Suprapubic skin (tissue), 4 donors: ENCODE measurements at places on chromosomes 3 and 15.

DNA sequence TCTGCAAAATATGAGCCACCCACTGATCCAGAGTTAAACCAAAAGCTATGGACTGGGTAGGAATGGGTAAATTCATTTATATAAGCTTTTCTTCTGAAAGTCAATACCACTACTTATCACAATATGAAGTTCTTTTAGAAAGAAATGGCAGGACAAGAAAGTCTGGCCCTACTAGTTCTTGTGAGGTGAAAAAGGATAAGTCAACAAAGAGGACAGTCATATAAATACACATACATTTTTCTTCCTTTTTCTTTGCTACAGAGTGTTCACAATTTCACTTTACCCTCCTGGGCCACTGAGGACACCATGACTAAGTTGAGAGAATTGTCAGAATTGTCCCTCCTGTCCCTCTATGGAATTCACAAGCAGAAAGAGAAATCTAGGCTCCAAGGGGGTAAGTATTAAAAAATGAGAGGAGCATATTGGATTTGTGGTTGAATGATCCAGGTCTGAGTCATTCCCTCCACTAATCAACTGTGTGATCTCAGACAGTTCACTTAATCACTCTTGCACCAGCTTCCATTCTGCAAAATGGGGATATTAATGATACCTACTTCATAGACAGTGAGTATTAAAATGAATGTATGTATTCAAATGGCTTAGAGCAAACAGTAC lies 27.6 kb downstream of the ACP3 start:
- DNase-seq: no peak

- no peak for DNase-seq
Observed at GRCh38 chr15:42772144-42772543, 35.2 kb upstream of the CDAN1 start.

DNA sequence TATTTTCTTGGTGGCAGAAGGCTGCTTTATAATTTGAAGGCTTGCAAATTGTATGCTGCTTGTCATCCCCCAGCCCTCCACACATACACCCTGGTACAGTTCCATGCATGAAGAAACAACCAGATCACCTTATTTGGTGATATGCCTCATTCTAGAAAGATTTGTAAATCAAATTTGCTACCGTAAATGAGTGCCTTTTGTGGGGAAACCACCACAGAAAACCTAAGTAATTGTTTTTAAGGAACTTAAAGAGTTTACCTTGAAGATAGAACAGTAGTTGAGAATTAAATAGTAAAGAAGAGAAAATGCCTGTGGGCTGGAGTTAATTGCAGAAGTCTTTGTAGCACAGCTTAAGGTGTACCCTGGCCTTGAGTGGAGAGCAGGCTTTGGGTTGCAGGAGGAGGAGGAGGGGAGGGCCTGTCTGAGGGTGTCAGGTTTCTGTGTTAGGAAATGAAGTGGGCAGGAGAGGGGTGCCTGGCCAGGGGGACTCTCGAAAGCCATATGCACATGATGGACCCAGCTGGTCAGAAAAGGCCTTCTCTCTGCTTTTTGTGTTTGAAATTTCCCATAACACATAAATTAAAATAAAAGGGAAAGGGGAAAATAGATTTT lies 6.9 kb downstream of the NIPA2 start:
- DNase-seq: no peak

DNA sequence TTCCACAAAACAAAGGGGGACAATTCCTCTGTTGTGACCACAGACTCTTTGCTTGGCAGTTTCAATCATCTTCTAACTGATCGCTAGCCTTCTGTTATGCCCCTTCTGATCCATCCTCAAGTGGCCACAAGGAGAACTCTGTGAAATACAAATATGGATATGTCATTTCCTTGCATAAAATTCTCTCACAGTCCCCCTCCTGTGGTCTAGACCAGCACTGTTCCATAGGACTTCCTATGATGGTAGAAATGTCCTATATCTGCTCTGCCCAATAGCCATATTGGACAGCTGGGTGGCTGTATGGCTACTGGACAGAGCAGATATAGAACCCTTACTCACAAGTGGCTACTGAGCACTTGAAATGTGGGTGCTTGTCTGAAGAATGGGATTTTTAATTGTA lies 25.9 kb upstream of the SNRK start:
- no peak for DNase-seq

DNA sequence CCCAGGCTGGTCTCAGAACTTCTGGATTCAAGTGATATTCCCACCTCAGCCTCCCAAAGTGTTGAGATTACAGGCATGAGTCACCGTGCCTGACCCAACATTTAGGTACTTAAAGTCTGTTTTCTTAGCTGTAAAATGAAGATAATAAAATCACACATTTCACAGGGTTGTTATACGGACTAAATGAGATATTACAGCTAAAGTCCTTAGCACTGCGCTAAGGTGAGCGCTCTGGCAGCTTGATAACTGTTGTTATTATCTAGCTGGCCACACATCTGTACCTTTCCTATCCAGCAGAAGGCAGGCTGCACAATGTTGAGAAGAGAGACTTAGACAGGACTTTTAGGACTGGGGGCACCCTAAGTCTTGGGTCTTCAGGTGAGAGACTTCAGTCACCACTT lies 2.7 kb upstream of the LIPH start:
- no peak for DNase-seq

GRCh38 chr15:99507504-99508310 lies 58.1 kb upstream of the MEF2A start:
- DNase-seq: no peak

DNA sequence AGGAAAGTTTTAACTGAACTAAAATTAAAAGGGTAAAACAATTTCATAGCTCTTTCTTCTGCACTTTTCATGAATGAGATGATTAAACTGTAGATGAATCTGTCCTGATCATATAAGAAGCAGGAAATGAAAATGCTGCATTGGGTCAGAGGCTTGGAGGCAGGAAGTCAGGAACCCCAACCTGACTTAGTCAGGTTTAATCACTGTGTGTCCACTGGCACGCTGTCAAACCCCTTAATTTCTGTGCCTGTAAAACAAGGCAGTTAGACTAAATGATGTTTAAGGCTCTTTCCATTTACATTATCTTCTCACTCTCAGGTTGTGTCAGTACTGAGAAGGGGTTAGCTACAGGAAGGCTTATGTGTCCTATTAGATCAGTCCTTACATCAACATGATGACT lies 193.3 kb upstream of the TTC14 start:
- no peak for DNase-seq

DNA sequence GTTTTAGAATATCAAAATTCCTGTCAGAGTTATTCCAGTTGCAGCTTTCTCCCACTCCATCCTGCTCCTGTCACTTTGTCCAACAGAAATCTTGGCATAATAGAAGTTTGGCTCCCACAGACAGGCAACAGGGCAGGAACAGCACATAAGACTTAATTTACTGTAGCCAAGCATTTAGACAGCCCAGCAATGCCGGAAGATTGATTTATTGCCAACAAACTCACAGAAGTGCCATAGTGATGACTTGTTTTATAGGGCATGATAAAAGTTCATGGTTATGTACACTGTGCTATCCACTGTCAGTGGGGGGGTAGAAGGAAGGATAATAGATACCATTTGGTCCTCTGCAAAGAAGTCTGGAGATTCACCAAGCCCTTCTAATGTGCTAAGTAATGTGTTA lies 98.3 kb upstream of the CBLB start:
- no peak for DNase-seq

DNA sequence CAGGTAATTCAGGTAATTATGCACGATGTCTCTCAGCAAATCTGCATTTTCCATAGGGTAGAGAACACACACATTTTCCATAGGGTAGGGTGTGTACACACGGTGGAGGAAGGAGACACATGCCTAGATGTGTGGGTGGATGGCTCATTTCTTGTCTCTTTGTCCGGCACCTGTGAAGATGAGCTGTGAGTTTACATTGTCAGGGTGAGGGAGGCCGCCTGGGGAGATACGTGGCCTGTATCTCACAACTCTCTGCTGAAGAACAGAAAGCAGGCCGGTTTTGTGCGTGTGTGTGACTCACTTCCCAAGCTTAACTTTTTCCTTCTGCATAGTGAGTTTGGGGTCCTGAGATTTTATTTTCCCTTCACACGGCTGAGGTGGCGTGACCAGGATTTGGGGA lies 60.3 kb downstream of the SLC6A6 start:
- DNase-seq: no peak

DNA sequence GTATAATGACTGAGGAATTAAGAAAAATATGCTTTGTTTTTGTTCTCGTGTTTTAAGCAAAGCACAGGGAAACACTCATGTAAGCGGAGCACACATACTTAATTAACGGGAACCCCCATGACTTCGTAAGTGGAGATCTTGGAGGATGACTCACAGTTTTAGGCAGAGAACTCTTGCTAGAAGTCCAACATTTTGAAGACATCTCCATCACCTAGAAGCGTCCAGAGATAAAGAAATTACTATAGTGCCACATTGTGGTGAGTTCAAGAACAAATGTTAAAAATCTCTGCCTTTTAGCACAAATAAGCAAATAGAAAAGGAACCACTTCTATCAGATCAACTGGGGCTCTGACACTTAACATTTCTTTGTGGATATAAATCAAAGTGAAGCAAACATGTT lies 194.1 kb upstream of the ARHGEF26 start:
- DNase-seq: no peak

DNA sequence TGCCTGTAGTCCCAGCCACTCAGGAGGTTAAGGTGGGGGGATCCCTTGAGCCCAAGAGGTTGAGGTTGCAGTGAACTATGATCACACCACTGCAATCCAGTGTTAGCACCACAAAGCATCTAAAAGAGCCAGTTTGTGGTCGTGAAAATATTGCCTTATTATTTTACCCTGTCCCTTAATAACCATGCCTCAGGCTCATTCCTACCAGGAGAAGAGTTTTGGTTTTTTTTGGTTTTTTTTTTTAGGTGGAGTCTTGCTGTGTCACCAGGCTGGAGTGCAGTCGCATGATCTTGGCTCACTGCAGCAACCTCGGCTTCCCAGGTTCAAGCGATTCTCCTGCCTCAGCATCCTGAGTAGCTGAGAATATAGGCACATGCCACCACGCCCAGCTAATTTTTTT lies 17.9 kb upstream of the AVEN start:
- DNase-seq: no peak

DNA sequence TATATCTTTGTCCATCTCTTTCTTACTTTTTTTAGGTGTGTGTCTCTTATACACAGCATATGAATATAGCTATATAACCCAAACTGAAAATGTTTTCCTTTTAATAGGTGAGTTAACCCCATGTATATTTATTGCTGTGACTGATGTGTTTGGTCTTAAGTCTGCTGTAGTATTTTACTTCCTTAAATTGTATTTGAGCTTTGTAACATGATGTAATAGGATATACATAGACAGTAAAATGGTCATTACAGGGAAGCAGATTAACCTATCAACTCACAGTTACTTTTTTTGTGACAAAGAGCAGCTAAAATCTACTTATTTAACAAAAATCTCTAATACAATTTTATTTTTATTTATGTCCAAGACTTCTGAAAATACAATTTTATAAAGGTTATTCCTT lies 51.8 kb upstream of the CDAN1 start:
- DNase-seq: no peak
